Activated CD4-positive, alpha-beta T cell treated with anti-CD3 and anti-CD28 coated beads, Interleukin-2, amount 50 U/mL, for 1 hour (primary cell): ENCODE measurements at places on chromosomes 2 and 18.

DNA sequence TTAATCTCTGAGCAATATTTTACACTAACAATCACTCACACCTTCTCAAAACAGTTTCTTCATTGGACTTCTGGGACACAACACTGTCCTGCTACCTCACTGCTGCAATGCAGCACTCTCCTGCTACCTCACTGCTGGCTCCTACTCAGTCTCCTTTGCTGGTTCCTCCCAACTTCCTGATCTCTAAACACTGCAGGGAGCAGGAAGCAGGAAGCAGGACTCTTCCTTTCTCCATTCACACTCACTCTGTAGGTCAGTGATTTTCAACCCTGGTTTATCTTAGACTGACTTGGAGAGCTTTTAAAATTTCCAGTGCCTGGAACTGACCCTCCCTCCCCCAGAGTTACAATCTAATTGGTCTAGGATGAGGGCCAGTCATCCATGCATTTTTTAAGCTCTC is 243.4 kb upstream of the RBBP8 start:
- no peak for DNase-seq

DNA sequence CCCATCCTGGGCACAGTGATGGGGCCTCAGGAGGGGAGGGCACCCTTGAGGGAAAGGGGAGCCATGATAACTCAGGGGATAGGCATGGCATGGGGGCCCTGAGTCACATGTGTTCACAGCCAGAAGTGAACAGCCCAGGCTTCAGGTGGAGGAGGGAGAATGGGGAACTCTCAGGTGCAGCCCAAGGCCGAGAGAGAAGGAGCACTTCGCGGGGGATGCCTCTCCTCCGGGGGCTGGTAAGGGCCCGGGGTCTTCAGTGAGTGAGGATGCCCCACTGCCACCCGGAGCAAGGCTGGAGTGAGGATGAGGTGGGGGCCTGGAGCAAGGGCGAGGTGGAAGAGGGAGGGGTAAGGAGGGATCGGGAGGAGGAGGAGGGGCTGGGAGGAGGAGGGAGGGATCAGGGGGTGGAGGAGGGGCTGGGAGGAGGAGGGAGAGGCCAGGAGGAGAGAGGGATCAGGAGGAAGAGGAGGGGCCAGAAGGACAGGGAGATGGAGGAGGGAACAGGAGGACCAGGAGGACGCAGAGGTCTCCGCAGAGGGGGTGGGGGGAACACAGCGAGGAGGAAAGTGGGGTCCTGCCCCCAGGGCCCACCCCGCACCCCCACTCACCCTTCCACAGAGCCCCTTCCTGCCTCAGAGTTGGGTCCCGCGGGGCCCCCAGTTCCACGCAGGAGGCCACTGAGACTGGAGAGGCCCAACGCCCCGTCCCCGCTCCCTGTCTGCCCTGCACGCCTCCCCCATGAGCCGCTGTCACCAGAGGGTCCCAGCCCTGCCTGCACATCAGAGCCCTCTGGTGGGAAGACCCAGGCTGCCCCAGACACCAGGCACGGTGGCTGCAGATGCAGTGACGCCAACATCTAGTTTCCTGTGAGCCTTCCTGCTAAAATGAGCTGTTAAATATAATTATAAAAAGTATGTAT is 42.8 kb downstream of the RAMP1 start:
- no peak for DNase-seq

DNA sequence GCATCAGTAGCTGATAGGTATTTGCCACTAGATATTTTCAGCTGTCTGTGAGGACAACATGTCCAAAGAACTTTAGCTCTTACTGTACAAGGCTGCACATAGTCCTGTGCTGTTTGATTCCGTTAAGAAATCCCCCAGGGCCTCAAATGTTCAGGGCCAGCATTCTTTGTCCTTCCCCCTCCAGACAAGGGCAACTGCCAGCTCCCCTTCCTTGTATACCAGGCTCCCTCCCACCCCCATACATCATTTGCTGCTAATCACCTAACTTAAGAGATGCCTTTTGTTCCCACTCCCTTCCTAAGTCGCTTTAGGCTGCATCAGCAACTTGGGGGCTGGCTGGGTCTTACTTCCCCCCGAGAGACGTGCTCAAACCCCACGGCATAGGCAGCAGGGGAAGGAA is 138.7 kb downstream of the CDH20 start:
- no peak for DNase-seq

DNA sequence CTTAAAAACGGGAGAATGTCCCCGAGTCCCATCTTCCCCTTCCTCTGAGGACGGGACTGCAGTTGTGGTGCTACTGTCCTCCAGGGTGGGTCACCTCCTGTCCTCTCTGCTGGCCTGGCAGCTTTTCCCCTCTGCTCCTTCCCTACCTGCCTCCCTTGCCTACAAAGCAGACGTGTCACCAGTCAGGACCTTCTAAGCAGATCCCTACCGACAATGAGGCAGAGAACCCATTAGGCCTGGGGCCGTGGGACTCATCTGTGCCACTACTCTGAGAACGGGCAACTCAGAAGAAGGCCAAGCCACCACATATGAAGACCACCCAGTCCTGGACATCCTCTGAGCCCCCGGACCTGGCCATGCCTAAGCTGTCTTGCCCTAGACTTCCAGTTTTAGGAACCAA is 103.0 kb upstream of the TEX51 start:
- DNase-seq, result no peak

DNA sequence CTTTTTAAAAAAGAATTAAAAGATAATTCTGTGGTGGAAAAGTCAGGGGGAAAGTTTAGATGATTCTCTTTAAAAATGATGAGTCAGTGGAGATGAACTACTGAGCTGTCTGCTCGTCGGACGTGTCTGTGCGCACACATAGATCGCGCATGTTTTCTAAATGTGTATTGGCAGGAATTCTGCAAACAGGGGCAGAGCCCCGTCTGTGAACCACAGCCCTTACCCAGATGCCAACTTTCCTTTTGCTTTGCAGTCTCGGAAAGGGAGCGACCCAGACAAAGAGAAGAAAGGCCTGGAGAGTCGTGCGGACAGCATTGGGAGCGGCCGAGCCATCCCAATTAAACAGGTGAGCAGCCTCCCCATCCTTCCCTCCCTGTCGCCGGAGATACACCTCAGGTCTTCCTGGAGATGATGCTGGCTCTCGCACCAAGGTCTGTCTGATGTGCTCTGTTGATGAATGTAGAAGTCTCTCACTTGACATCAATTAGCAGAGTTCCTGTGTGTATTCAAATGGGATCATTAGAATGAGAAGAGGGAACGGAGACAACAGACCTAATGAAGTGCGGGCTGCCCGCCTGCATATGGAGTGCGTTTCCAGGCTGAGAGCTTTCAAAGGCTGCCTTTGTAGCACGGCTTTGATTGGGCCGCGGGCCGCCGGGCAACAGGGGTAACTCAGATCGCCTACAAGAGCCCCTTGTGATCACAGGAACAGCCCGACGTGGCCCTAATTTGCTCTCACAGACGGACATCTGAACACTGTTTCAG is 313.3 kb downstream of the AGAP1 start:
- no peak for DNase-seq

- DNase-seq, result no peak
These were observed 154.8 kb upstream of the ID2 start for GRCh38 chr2:8527031-8527430.

DNA sequence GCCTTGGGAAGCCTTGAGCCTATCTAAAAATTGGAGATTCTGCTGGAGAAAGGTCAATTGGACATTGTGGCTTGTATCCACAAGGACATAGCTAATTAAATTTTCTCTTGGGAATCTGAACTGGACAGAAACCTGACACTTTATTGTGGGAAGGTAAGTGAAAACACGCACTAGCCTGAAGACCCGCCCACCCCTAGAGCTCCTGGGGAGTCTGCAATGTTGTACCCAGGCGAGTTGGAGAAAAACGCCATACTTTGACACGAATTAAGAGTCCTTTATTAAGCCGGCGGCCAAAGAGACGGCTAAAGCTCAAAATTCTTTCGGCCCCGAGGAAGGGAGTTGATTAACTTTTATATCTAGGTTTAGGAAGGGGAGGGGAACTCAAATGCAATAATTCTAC is 1.2 kb upstream of the ZNF892 start:
- no peak for DNase-seq

DNA sequence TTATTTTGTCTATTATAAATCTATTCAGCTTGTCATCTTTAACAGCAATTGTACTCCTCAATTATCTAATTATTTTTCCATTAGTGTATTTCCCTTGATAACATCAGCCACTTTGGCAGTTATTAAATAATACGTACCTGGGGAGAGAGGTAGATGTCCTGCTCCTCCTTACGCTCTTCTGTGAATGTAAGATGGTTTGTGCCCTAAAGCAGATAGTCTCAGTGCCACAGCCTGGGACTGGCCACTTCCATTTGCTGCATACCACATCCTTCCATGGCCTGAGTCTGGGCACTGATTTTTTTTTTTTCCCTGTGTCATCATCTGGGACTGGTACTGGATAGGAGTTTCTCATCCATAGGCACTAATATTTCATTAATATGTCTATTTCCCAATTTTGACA is 632.4 kb upstream of the LRRTM4 start:
- DNase-seq, result no peak

- no peak for DNase-seq
These were observed 862.3 kb upstream of the POU3F3 start for GRCh38 chr2:103991591-103991990.

- DNase-seq, result no peak
These were observed 209.2 kb downstream of the MCFD2 start for GRCh38 chr2:46706264-46706983.

GRCh38 chr2:59440491-59440890 is 1113.0 kb downstream of the BCL11A start:
- no peak for DNase-seq

DNA sequence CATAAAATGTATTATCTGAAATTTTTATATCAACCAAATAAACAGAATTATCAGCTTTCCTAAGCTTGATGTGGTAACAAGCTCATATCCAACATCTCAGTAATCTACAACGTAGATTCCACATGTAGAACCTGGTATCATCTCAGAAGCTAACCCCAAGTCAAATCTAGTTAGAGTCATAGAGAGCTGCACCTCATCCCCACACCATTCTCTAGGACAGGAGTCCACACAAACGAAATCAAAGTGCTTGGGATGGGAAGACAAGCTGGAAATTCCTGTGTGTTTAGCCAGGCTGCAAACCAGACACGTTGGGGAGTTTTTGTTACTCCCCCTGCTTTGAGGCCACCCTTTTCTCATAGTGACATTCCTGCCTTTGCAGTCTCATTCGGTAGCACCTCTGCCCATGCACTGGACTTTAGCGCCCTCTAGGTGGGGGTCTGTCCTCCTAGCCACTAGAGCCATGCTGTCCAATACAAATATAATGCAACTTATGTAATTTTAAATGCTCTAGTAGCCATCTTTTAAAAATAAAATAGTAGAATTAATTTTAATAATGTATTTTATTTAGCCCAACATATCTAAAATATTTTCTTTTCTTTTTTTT is 28.1 kb upstream of the SATB2 start:
- peak; percentile 15 for DNase-seq

GRCh38 chr2:227861011-227861410 is 10.4 kb upstream of the DAW1 start:
- DNase-seq, result no peak

- no peak for DNase-seq
These were observed 68.7 kb upstream of the FN1 start for GRCh38 chr2:215504547-215504946.

GRCh38 chr2:71749671-71750101 is 296.3 kb downstream of the DYSF start:
- DNase-seq, result no peak

DNA sequence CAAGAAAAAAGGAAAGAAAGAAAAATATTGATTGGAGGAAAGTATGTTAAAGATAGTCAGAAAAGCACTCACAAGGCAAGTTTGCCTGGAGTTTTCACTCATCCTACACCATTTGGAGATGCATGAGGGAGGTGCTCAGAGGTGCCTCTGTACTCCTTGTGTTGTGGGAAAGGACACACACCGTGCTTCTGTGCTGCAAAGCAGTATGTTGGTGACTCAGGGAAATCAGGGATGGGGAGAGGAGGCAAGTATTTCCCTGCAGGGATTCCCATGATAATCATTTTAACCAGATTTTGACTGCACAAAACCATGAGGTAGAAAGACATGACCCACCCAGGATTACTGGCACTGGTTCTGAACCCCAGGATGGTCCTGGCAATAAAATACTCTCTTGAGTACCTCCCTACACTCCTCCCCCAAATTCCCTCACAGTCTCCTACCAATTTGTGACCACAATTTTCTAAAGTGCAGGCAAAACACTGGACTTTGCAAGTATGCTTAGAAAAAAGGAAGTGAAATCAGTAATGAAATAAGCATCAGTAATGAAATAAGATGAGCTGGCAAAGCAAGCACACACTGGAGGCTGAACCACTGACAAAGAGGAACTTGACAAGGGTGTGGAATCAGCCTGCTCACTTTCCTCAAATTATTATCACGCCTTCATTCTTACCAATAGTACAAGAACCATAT is 155.5 kb upstream of the ACVR2A start:
- DNase-seq, result no peak

DNA sequence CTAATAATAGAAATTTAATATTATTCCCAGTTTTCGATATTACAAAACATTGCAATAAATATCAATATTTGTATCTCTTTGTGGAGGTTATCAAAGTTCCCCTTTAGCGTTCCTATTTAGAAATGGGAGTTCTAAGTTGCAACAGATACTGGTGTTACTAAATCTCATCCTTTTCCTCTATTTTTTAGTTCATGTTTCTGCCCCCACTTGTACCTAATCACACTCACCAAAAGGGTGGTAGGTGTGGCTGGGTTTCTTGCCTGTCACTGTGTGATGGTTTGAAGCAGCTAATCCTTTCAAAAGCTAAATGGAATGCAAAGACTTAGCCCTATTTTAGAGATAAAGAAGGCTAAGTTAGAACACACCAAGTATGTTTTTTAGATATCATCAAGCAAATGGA is 997.9 kb downstream of the TSN start:
- no peak for DNase-seq

DNA sequence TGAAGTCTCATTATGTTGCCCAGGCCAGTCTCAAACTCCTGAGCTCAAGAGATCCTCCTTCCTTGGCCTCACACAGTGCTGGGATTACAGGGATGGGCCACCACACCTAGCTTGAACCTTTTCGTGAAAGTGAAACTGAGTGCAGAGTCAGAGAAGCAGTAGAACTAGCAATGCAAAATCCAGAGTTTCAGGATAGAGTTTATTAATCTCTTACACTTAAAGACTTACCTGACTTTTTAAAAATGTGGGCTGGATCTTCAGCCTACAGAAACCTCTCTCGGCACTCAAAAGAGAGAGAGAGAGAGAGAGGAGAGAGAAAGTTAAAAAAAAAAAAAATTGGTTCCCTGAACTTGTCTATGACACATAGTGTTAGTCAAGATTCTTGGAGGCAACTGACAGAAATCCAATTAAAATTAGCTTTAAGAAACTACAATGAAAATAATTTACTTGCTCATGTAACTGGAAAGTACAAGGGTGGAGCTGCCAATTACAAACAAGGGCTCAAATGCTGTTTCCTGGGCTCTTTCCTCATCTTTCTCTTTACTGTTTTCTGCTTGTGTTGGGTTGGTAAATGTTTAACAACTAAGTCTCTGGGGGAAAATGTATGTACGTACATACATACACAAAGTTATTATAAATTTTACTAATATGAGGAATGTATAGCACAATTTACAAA is 98.1 kb upstream of the CERS6 start:
- no peak for DNase-seq

GRCh38 chr2:219252900-219253752 is at the start of gene TUBA4B:
TUBA4B (plus strand) TSS chr2:219253243; CDS start chr2:219253408, 165 bp downstream.
- DNase-seq, result peak; percentile 41
